ENCODE measurements at places on chromosomes 11 and 22.

- no peak for DNase-seq
Observed at GRCh38 chr11:44955015-44955738, 4.5 kb upstream of the TP53I11 start.

GRCh38 chr11:97237151-97237550 is 847.3 kb downstream of the JRKL start:
- DNase-seq = no peak

DNA sequence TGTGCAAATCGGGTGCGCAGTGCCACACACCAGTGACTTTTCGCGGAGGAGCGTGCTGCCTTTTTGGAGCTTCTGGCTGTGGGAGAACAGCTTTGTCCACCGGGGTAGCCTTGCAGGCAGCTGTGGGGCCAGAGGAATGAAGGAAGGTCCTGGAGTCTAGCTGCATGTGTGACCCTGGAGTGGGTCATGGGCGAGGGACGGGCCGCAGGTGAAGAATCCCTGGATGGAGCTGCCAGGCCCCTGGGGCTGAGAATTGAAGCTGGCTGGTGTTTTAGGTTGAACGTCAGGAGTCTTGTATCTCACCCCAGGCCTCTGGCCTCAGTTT is 8.6 kb downstream of the CCND1 start:
- no peak for DNase-seq

- DNase-seq = no peak
Observed at GRCh38 chr11:83024270-83024854, 47.3 kb downstream of the RAB30 start.

- DNase-seq = no peak
Observed at GRCh38 chr11:44104481-44105294, 9.2 kb downstream of the EXT2 start.

- no peak for DNase-seq
Observed at GRCh38 chr22:35206889-35207288, 50.4 kb upstream of the HMGXB4 start.

DNA sequence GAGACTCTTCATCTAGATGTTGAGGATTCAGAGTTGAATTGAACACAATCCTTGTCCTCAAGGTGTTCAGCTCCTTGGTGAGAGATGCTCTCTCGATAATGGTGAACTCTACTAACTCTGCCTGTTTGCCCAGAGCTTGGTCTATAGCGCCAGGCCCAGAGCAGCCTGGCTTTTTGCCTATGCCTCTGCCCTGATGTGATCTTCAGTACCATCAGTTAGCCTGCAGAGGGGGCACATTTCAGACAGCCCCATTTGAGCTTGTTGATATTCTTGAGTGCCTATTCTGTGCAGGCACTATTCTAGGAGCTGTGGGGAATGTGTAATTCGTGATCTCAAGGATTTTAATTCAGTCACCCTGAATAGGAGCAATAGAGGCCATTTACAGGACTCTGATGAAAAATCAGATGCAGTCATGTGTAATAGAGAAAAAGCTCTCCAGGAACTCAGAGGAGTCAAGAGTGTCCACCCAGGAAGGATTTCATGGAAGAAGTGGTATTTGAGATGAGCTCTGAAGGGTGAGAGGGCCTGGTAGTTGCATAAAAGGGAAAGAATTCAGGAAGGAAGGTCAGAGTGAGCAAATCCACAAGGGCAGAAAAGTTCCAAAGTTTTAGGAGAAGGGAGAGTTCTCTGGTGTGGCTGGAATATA is 19.3 kb downstream of the GTPBP1 start:
- DNase-seq = no peak

- DNase-seq = no peak
Observed at GRCh38 chr11:11442791-11443190, 89.7 kb upstream of the CSNK2A3 start.

DNA sequence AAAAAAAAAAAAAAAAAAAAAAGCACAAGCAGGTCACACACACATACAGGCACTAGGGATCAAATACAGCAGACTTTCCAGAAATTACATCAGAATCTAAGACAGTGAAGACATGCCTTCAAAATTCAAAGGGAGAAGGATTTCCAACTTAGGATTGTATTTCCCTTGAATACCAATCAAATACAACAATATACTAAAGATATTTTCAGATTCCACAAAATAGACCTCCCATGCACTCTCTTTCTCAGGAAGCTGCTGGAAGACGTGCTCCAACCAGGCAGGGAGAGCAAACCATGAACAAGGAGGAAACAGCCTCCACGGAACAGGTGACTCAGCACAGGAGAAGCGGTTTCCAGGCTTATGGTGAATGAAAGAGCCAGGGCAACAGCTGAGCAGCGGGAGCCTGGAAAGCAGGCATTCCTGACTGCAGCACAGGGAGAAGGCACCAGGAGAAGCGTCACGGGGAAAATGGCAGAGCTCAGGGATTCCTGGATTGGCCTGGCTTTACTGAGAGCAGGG is 32.0 kb downstream of the TMEM184B start:
- no peak for DNase-seq

Measured in NCI-H748 treated with DMSO at 0.1 percent for 48 hours (cell line).